ENCODE measurements at places on chromosomes 6 and 20. TPM values are rescaled to one million over a fixed set of nuclear protein-coding genes. Genes with fewer than 3 reads are reported as not detected.

DNA sequence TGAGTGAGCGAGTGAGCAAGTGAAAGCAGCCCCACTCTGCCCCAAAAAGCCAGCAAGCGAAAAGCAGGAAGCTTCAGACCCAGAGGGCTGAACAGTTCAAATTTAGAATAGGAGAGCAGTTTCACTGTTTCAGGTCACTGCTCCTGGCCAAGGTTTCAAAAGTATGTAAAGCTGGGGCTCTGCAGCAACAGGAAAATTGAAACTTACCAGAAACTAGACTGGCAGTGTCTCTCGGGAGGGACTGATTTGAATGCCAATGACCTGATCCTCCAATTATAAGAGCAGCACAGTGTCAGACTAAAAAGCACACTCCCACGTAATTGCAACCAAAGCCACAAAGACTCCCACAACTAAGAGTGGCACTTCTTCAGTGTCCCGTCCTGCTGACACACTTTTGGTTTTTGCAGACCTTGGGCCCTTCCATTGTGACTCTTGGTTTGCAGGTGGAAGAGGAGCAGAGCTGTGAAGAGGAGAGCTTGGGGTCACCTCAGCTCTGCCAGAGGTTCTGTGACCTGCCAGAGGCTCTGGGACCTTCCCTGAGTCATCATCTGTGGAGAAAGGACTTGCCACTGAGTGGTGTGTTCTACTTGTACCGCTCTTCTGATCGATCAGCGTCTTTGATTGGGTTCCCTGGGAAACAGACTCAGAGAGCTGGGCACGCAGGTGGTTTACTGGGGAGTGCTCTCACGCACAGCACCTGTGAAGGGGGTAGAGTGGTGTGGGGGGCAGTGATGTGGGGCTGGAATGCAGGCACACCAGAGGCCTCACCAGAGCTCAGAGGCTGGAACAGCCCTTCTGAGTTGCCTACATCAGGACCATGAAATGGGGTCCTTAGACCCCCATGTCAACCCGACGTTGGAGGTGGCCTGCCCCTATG is 52.7 kb upstream of the PTGIS start:
- DNase-seq, result no peak

GRCh38 chr20:33291416-33291815 is 8.4 kb downstream of the BPIFB1 start:
- no peak for DNase-seq

- no peak for DNase-seq
Measured at GRCh38 chr6:108002365-108003221, 44.6 kb upstream of the SEC63 start.

DNA sequence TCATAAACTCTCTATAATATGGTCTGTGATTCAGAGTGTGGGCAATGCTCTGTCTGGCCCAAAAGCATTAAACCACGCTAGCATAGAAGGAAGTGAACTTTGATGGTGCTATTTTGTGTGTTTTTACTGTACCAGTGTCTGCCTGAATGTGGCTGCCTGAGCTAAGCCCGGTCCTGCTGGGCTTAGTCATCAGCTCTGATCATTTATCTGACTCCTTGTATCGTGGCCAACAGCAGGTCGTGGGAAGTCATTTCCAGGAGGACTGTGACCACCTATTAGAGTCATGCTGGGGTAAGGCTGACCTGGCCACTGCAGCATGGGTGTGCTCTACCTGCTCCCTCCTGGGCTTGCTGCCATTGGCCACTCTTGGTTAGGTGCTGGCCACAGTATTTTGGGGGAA is 239.1 kb upstream of the CEP162 start:
- DNase-seq, result no peak

- DNase-seq, result peak; percentile 26
Measured at GRCh38 chr6:37696841-37697662, 631 bp downstream of the MDGA1 start.

GRCh38 chr20:1210501-1210900 is 7.2 kb downstream of the C20orf202 start:
- DNase-seq, result no peak

- no peak for DNase-seq
Measured at GRCh38 chr20:38203981-38204357, 38.9 kb upstream of the TGM2 start.

GRCh38 chr20:14830899-14831298 is 493.5 kb upstream of the FLRT3 start:
- DNase-seq, result no peak

- no peak for DNase-seq
Measured at GRCh38 chr6:88365230-88365629, 199.1 kb upstream of the CNR1 start.

GRCh38 chr6:152329638-152330448 is 307.3 kb downstream of the SYNE1 start:
- peak; percentile 14 for DNase-seq

THEMIS gene
- total RNA-seq, result under 0.01 TPM

TENT5A gene
- 13.7 TPM for total RNA-seq

DSTN gene
- total RNA-seq, result 20.2 TPM

DNA sequence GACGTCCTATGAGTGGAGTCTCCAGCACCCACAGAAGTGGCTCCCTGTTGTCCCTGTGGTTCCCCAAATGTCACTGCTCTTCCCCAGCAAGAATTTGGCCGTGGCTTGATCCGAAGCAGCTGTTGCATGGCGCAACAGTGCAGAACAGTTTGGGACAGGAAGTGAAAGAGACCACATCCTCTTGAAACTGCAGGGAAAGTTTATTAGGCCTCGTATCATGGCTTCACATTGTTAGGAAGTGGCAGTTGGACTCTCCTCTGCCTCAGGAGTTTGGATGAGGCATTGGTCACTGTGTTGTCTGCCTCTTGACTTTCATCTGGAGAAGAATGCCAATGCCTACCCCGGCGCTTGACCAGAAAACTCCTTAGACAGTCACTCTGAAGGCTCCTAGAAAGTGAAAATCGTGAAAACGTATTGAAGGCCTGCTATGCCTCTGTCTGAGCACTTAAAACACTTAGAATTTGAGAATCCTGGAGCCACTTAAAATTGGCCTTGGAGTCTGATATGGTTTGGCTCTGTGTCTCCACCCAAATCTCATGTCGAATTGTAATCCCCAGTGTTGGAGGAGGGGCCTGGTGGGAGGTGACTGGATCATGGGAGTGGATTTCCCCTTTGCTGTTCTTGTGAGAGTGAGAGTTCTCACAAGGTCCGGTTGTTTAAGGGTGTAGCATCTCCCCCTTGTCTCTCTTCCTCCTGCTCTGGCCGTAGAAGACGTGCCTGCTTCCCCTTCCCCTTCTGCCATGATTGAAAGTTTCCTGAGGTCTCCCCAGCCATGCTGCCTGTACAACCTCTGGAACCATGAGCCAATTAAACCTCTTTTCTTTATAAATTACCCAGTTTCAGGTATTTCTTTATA is 334.9 kb upstream of the JARID2 start:
- DNase-seq, result no peak

SPACA1 gene
- total RNA-seq, result not detected

- no peak for DNase-seq
Measured at GRCh38 chr6:783966-784735, 91.2 kb upstream of the EXOC2 start.

EIF6 gene
- total RNA-seq, result 233 TPM

GRCh38 chr20:38608188-38608587 is 6.6 kb downstream of the ARHGAP40 start:
- DNase-seq, result no peak

EMILIN3 gene
- total RNA-seq, result under 0.01 TPM

GRCh38 chr6:112231594-112232060 is 22.7 kb downstream of the LAMA4 start:
- peak; percentile 7 for DNase-seq

DNA sequence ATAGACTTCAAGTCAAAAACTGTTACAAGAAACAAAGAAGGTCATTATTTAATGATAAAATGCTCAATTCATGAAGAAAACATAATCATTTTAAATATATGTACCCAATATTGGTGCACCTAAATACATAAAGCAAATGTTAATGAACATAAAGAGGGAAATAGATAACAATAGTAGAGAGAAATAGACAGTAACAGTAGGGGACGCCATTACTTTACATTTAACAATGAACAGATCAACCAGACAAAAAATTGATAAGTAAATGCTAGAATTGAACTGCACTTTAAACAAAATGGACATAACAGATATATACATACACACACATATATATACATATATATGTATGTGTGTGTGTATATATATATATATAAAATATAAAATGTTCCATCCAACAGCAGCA is 37.4 kb downstream of the IL22RA2 start:
- no peak for DNase-seq

SPEF1 gene
- total RNA-seq, result under 0.01 TPM
